ENCODE measurements at places on chromosomes 11 and 22.

DNA sequence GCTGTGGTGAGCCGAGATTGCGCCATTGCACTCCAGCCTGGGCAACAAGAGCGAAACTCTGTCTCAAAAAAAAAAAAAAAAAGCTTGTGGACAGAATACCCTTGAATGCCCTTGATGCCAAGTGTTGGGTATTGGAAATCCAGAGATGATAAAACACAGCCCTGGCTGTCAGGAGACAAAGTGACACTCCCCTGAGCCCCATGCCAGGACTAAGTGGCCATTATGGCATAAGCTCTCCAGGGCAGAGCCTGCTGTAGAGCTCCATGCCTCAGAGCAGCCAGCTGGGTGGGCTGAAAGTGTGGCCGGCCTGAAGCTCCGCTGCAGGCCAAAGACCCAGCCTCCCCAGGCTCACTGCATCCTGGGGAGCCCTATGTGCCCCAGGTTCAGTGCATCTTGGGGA is 4.9 kb downstream of the RNF215 start:
- DNase-seq, result no peak

GRCh38 chr11:38089726-38090125 is 1491.7 kb upstream of the RAG2 start:
- no peak for DNase-seq

GRCh38 chr11:84240847-84241246 is 954.7 kb upstream of the CCDC90B start:
- no peak for DNase-seq

- DNase-seq, result no peak
Observed at GRCh38 chr11:128207861-128208321, 379.5 kb downstream of the ETS1 start.

All from stimulated activated CD8-positive, alpha-beta memory T cell treated with anti-CD3 and anti-CD28 coated beads, Interleukin-2, amount 100 ng/mL, for 1 hour (primary cell).